ENCODE measurements at places on chromosomes 13 and 19. TPM values are rescaled to one million over a fixed set of nuclear protein-coding genes. Genes with fewer than 3 reads are reported as not detected.

Gene ALG11
- polyA plus RNA-seq: 3.0 TPM

Gene HSH2D
- polyA plus RNA-seq: 75.2 TPM

Gene ZNF441
- polyA plus RNA-seq: 6.2 TPM

Gene GRK1
- not detected for polyA plus RNA-seq

Gene FFAR2
- 9.0 TPM for polyA plus RNA-seq

Gene IL12RB1
- 9.9 TPM for polyA plus RNA-seq

GRCh38 chr19:518598-519231, 11.4 kb downstream of the TPGS1 start:
- H3K36me3 ChIP-seq: peaks cover 10% of the 10 kb centered on the region
- peak; percentile 85 for DNase-seq
- peaks cover 12% of the 10 kb centered on the region for H3K4me1 ChIP-seq
- no peak overlapping the region for H3K27ac ChIP-seq
- no peak overlapping the region for H3K4me3 ChIP-seq

DNA sequence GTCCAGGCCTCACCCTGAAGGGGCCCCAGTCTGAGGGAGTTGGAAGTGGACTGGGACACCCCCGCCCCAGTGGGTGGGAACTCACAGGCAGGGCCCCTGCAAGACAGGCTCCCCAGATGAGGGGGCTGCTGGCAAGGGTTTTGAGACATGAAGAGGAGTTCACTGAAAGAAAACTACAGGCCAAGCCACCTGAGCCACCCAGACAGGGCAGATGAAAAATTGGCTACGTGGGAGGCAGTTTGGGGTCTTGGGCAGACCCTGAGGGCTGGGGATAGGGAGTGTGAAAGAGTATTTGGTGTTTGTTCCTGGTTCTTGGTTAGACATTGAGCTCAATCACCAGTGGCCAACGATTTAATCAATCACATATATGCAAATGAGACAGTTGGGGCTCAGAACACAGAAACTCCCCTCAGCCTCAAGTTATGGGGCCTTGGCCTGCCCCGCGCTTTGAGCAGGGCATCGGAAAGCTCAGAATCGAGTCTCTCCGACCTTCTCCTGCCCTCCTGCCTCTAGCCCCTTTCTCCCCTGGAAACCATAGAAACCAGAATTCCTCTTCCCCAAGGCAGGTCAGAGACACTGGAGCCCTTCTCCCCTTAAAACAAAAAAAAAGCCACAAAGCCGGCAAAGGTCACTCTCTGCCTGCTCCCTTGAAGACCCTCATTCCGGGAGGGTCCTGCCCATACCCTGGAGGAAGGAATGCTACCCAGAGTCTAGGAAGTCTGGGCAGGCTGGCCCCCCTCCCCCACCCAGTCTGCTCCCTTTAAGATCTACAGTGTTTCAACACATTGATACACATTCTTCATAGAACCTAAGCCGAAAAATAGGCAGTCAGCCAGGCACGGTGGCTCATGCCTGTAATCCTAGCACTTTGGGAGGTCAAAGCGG, 1.3 kb upstream of the ISYNA1 start:
- peak overlapping the region; percentile 83 for H3K27ac ChIP-seq
- no peak overlapping the region for H3K4me3 ChIP-seq
- peaks cover 19% of the 10 kb centered on the region for H3K4me1 ChIP-seq
- no peaks in the 10 kb centered on the region for H3K27me3 ChIP-seq

DNA sequence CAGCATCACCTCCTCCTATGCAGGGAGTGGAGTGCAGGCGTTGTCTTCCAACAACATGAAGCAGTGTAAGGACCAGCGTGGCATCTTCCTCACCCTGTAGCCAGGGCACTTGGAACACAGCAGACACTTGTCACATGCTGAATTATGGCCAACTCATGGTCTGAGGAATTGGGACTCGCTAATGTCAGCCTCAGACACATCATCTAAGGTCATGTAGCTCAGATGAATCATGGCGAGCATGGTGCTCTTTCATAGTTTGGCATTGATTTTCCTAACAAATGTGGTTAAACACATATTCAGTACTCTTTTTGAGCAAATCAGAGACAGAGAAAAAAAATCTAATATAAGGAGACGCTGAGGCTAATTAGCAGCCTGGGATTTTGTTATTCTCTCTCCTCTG, 99.6 kb upstream of the SGCG start:
- H3K27ac ChIP-seq: no peak overlapping the region
- no peaks in the 10 kb centered on the region for H3K27me3 ChIP-seq
- DNase-seq: no peak
- H3K4me1 ChIP-seq: no peaks in the 10 kb centered on the region

DNA sequence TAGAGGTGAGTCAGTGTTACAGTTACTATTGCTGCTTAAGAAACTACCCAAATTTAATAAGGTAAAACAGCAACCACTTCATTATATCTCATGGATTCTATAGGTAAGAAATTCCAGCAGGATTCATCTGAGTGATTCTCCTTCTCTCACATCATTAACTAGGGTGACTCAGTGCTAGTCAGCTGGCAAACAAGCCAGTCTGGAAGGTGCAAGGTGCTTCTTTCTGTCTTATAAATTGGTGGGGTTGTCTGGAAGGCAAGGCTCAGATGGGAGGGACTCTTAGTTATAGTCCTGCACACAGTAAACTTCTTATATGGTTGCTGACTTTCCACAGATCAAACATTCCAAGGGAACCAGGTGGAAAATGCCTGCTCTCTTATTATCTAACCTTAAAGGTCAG, 484.5 kb downstream of the GPC5 start:
- H3K4me3 ChIP-seq: no peak overlapping the region
- H3K27ac ChIP-seq: no peak overlapping the region
- H3K4me1 ChIP-seq: no peaks in the 10 kb centered on the region
- DNase-seq: no peak

GRCh38 chr19:676339-677105, at the start of gene FSTL3:
TSS of gene FSTL3 (plus strand) at chr19:676392. CDS start at chr19:676424, 32 bp downstream.
- peaks cover 26% of the 10 kb centered on the region for H3K27me3 ChIP-seq
- H3K36me3 ChIP-seq: no peaks in the 10 kb centered on the region
- no peak for DNase-seq
- peaks cover 80% of the 10 kb centered on the region for H3K4me1 ChIP-seq
- H3K27ac ChIP-seq: peak within 1 kb of the TSS; percentile 56

GRCh38 chr13:61700620-61701019, 285.0 kb upstream of the PCDH20 start:
- H3K4me3 ChIP-seq: no peak overlapping the region
- no peaks in the 10 kb centered on the region for H3K36me3 ChIP-seq
- DNase-seq: no peak
- H3K27me3 ChIP-seq: no peaks in the 10 kb centered on the region
- no peaks in the 10 kb centered on the region for H3K4me1 ChIP-seq
- H3K27ac ChIP-seq: no peak overlapping the region

GRCh38 chr19:33376941-33377557, 3.5 kb downstream of the CEBPG start:
- H3K4me1 ChIP-seq: peaks cover 40% of the 10 kb centered on the region
- DNase-seq: no peak

DNA sequence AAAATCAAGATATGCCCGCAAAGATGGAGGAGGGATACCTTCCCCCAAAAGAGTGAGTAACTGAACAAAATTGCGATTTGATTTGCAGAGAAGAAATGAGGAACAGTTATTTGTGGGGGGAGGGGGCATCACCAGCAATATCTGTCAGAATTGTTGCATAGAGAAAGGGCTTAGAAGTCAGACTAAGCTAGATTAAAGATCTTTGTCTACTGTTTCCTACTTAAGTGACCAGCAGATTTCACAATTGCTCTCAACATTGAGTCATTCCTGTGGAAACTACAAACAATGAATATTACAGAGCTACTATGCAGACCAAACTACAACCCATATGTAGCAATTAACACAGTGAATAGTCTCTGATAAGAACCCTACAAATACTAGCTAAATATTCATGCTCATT, 27.4 kb downstream of the FPR3 start:
- no peaks in the 10 kb centered on the region for H3K36me3 ChIP-seq
- DNase-seq: no peak
- peak overlapping the region; percentile 33 for H3K27ac ChIP-seq
- no peaks in the 10 kb centered on the region for H3K27me3 ChIP-seq
- H3K4me1 ChIP-seq: no peaks in the 10 kb centered on the region

GRCh38 chr13:33676045-33676989, 141.6 kb upstream of the RFC3 start:
- H3K36me3 ChIP-seq: no peaks in the 10 kb centered on the region
- peaks cover 25% of the 10 kb centered on the region for H3K4me1 ChIP-seq
- no peaks in the 10 kb centered on the region for H3K27me3 ChIP-seq
- H3K4me3 ChIP-seq: peak overlapping the region; percentile 26
- DNase-seq: no peak

GRCh38 chr19:41123716-41124294, 9.6 kb downstream of the CYP2F1 start:
- H3K27me3 ChIP-seq: no peaks in the 10 kb centered on the region
- no peaks in the 10 kb centered on the region for H3K36me3 ChIP-seq
- no peak overlapping the region for H3K4me3 ChIP-seq
- H3K4me1 ChIP-seq: peaks cover 15% of the 10 kb centered on the region
- H3K27ac ChIP-seq: no peak overlapping the region

Data from spleen (tissue), 13 donors.